ENCODE measurements at places on chromosomes 5 and 9.

DNA sequence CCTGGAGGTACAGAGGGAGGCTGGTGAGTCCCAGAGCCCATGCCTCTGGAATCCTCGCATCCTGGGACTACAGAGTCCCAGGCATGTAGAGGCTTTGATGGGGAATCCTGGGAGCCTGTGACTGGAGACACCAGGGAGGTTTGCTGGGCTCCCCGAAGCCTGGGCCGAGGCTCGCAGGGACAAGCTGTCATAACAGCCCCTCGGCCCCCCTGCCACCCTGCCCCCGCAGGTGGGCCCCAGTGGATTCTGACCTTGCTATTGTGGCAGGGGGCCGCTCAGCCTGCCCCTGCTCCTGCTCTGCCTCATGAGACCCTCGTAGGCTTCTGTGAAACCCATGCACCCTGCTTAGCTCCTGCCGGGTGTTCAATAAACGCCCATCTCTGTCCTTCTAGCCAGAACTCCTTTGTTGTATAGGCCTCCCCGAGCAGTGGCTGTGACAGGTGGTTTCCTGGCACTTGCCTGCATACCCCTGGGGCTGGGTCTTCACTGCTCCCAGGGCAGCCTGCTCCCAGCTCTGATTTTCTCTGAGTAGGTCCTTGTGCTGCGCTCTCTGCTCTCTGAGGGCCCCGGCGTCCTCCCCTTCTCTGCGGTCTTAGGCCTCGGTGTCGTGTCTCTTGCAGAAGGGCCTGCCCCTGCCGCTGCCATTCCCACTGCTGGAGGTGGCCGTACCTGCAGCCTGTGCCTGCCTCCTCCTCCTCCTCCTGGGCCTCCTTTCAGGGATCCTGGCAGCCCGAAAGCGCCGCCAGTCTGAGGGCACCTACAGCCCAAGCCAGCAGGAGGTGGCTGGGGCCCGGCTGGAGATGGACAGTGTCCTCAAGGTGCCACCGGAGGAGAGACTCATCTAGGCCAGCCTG lies 20.4 kb downstream of the CRB2 start:
- no peak for ATAC-seq

DNA sequence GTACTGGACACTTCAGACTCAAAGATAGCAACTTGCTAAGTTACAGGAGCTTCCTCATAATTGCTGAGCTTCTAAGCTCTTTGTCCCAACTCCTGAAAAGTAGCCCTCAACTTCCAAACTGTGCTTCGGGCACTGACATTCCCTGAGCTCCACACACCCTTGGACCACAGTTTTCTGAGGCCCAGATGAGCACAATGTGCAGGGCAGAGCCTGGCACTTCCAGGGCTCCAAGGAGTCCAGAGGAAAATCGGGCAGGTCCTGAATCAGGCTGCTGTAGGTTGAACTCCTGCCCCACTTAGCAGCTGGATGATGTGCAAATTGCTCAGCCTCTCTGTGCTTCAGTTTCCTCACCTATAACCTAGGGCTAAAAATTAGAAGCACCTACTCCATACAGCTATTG lies 54.6 kb upstream of the KCNIP1 start:
- no peak for ATAC-seq

- no peak for ATAC-seq
Measured at GRCh38 chr5:73947906-73948640, 322.1 kb downstream of the ARHGEF28 start.

GRCh38 chr9:38445154-38446043 lies 21.1 kb upstream of the IGFBPL1 start:
- ATAC-seq = no peak

DNA sequence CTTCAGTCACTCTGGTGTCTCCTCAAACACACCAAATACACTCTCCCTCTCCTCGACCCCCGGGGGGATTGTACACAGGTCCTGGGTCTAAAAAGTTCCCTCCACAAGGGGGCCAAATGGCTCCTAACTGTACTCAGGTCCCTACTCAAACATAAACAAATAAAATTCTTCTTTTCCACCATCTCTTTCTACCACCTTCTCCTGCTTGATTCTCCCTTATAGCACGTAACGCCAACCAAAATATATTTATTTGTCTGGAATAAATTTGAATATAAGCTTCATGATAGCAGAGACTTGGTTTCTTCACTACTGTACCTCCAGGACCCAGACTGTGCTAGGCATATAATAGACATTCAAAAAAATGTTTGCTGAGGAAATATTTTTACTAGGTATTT lies 21.4 kb downstream of the ZNF608 start:
- no peak for ATAC-seq

GRCh38 chr9:70052768-70053167 lies 9.1 kb downstream of the MAMDC2 start:
- ATAC-seq = no peak

GRCh38 chr9:22739712-22740111 lies 293.1 kb downstream of the DMRTA1 start:
- ATAC-seq = no peak

DNA sequence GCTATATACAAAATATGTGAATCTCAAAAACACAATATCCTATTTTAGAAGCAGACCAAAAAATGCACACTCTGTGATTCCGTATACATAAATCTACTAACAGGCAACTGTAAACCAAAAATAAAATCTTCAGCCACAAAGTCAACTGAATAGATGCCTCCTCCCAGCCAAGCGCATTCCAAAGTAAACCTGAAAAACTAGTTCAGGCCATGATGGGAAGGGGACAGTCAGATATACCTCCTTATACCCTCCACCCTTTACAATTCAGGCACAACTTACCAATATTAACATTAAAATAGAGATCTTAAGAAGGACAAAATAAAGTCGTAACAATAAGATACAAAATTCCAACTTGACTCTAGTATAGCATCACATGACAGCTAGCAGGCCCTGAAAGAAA lies 1604.5 kb upstream of the NUDT12 start:
- ATAC-seq = no peak

GRCh38 chr9:126343271-126343700 lies 16.7 kb downstream of the MVB12B start:
- no peak for ATAC-seq

GRCh38 chr5:166722939-166723338 lies 1568.5 kb upstream of the WWC1 start:
- ATAC-seq = no peak

DNA sequence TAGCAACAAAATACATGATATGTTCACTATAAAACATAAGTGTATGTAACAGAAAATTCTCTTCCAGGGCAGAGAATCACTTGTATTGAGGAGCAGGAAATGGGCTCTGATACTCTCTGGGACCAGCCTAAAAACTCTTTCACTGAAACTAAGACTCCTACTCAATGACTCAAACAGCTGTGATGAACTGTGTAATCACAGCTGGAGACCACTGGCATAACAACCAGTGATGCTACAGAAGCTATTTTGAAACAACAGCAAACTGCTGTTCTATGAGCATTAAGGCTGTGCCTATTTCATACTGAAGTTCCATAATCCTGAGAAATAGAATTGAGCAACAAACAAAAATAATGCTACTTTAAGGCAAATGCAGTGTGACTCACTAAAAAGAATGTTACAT lies 594.0 kb downstream of the HINT1 start:
- ATAC-seq = no peak

DNA sequence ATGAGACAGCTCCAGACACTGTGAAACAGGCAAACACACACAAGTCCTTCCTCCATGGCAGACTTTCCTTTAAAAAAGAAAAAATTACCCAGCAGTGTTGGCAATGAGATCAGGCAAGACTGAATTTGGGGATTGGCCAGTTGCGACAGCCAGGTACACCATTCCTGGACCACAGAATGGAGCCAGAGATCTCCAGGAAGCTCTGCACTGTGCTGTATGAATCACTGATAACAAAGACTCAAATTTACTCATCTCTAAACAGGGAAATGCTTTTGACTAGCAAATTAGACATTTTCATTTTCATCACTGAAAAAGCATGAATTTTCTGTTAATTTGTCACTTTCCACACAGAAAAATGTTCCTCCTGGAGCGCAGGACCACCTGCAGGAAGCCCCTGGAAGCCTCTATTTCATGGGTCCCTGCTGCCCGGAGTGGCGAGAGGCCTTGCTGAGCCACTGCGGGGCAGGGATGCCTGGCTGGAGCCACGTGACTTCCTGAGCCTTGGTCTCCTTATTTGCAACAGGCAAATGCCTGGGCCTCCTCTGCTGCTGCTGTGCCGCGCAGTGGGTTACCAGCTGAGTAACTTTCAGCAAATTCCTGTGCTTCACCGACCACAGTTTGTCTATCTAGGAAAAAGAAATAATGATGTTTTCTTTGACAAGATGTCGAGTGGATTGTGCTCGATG lies 185.9 kb upstream of the ZNF618 start:
- no peak for ATAC-seq

DNA sequence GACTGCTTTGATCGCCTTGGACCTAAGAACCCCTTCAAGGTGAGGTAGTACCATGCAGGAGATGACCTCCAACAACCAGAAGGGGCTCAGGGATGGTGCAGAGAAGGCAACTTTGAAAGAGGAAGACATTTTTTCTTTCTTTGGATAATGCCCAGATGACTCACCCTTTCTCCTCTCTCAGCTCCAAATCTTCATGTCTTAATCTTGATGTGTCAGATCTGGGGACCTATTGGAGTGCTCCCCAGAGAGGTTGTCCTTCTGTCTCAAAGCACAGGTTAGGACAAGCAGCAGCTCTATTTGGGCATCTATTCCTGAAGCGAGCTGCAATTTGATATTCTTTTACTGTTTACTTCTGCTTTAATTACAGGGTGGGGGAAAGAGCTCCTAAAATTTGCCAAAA lies 229.9 kb upstream of the MAP3K1 start:
- no peak for ATAC-seq

DNA sequence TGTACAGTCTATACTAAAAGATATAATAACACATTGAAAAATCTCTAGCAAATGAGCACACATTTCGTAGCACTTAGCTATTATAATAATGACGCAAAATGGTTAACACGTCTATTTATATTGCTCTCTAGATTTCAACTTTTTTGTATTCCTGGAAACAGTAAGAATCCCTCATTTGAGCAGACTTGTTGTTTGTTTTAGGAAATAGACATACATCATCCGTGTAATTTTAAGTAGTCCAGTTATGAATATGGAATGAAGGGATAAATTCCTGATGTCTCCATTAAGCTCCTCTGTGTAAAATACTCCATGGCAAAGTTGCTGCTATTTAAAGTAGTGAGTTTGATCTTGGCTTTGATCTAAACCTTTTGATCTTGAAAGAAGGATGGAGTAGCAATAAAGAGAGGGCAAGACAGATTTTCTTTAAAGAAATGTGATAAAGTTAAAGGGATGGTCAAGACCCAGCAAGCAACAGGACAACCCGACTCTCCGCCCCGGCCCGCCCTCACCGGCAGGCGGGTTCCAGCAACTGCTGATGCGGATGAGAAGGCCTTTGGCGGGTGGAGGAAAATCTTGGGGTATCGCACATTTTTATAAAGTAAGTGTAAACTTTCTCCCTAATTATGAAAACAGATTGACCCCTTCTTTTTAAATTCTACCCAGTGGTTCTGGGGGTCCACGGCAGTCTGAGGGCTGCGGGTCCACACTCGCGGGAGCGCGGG lies 277.4 kb downstream of the AOPEP start:
- ATAC-seq = peak; percentile 64

- no peak for ATAC-seq
Measured at GRCh38 chr5:53929570-53929969, 369.1 kb downstream of the NDUFS4 start.

DNA sequence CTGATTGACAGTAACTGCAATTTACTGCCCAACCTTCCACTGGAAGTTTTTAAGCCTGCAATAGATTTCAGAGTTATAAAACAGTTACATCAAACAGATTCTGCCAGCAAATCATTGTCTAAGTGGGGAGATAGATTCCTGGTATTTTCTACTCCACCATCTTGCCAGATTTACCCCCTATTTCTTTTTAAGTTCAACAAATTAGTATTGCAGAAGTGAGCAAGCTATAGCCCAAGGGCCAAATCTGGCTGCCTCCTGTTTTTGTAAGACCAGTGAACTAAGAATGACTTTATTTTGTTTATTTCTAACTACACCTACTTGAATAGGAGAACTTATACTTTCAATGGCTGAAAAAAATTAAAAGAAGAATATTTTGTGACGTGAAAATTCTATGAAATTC lies 8.8 kb upstream of the TMEM171 start:
- no peak for ATAC-seq

DNA sequence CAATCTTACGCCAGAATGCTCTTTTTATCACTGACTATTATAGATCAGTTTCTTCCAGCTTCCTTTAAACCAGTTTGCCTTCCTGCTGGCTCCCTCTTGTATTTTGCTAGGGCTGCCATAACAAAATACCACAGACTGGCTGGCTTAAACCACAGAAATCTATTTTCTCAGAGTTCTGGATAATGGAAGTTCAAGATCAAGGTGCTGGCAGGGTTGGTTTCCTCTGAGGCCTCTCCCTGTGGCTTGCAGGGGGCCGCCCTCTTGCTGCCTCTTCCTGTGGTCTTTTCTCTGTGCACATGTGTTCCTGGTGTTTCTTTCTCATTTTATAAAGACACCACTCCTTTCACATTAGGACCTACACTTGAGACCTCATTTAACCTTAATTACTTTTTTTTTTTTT lies 6.8 kb upstream of the FXN start:
- ATAC-seq = no peak

DNA sequence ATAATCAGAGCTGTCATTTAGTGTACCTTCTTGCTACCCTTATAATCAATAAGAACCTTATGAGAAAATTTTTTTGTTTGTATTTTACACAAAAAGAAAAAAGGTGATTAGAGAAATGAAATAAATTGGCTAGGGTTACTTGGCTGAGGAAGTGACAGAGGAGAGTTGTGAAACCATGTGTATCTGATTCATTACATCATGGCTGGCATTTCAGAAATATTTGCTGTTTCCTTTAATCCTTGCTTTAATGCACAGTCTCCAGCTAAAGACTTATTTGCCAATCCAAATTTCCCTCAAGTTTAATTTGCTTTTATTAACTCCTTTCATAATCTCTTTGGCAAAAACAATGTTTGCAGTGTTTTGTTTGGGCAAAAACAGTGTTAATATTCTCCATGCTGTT lies 543.1 kb downstream of the KIF4B start:
- no peak for ATAC-seq

DNA sequence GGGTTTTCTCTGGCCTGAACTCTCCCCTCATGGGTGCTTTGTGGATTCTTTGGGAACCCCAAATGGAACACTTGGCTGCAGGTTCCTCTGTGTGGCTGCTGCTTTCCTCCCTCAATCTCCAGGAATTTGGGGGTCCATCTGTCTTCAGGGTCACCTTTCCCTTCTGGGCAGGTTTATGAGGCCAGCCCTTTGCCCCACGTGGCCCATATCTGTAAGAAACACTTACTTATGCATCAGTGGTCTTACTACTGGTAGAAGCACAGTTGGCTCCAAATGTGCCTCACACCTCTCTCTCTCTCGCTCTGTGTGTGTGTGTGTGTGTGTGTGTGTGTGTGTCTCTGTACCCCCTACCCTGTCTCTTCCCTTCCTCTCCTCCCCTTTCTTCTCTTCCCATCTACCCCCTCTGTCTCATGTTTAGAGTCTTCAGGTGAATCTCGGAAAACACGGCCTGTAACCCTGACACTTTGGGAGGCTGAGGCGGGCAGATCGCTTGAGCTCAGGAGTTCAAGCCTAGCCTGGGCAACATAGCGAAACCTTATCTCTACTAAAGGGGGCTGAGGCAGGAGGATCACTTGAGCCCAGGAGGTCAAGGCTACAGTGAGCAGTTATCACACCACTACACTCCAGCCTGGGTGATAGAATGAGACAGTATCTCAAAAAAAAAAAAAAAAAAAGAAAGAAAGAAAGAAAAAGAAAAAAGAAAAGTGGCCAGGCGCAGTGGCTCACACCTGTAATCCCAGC lies 26.8 kb downstream of the C5orf15 start:
- no peak for ATAC-seq

Data from SK-N-SH treated with all-trans-retinoic acid at 6 μM for 48 hours (cell line).